ENCODE measurements at places on chromosomes 11 and 22.

- DNase-seq: peak; percentile 29
Observed at GRCh38 chr11:120173807-120174206, 35.9 kb upstream of the TRIM29 start.

DNA sequence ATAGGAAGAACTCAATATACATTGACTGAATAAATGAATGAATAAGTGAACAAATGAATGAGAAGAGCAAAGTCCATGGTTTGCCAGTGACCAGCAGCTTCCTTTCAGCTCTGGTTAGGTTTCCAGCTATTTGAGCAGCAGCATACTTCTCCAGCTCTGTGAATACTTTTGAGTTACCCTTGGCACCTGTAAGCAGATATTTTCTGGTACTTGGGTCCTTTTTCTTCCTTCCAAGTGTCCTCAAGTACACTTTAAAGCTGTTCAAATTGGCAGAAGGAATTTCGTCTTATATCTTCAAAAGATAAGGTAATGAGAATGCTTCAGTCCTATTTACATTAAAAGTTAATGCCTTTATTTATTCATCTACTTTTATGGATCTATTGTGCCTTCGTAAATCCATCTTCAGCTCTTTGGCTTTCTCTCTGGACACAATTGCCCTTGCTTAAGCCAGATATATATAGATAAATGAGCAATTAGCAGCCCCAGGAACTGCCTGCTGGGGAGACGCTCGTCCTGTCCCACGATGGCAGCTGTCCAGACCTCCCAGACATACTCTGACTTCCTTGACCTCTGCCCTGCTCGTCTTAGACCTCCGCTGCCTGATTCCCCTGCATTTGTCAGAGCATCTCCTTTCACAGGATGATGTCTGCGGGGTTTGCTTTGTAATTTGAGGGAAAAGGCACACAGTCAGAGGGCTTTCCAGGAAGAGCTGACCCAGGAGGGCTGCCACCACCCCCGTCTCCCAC is 926.3 kb downstream of the OPCML start:
- no peak for DNase-seq

- DNase-seq: no peak
Observed at GRCh38 chr22:46055181-46055875, 78.4 kb upstream of the WNT7B start.

- no peak for DNase-seq
Observed at GRCh38 chr11:29801561-29801960, 215.3 kb downstream of the KCNA4 start.

DNA sequence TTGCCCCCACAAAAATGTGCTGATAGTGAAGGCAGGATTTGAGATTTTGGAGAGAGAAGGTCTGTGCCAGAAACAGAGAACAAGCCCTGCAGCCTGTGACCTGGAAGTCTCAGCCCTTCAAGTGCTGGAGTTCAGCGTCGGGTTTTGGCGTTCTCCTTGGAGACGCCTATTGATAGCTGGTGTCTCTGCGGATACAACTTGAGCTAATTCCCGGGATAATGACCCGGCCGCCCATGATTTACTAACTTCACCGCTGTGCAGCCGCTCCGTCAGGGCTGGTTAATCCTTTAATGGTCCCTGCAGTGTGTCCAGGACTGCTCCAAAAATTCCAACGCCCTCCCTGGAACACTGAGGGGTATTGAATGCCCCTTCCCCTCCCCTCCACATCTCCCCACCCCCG is 76.6 kb downstream of the WT1 start:
- DNase-seq: no peak

- no peak for DNase-seq
Observed at GRCh38 chr22:19275513-19275912, 16.0 kb downstream of the CLTCL1 start.

DNA sequence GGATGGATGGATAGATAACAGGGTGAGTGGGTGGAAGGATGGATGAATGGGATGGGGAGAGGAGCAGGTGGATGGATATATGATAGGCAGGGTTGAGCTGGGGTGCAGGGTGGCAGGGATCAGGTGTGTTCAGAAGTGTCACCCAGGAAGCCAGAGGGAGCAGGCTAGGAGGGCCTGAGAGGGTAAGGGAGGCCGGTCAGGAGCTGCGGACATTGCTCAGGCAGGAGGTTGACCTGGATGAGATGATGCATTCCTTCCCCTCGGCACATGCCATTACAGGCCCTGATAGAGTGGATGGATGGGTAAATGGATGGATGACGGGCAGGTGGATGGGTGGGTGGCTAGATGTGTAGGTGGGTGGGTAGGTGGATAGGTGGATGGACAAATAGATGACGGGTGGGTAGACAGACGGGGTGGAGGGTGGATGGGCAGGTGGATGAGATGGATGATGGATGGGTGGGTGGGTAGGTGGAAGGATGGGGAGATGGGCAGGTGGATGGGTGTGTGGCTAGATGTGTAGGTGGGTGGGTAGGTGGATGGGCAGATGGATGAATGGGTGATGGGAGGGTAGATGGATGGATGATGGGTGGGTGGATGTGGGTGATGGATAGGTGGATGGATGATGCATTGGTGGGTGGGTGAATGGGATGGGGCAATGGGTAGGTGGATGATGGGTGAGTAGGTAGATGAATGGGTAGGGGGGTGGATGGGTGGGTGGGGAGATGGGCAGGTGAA is 8.0 kb downstream of the DHCR7 start:
- no peak for DNase-seq

DNA sequence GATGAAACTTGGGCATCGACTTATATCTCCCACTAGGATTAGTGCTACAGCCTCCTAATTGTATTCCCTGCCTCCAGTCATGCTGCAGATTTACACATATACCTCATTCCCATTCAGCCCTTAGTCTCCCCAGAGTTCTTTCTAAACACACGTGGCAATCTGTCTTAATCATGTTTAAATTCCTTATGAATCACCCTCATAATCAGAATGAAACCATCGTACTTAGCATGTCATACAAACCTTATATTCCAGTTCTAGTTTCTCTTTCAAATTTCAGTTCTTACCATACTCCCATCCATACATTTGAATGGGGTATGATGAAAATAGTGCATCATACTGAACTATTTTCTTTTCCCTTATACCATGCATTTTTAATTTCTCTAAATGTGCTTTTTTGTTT is 6.0 kb upstream of the OR10A2 start:
- peak; percentile 8 for DNase-seq

- DNase-seq: no peak
Observed at GRCh38 chr11:35063488-35063931, 75.5 kb upstream of the CD44 start.

All from fibroblast of upper back skin (primary cell).